ENCODE measurements at places on chromosomes 3 and 15.

- no peak for DNase-seq
Observed at GRCh38 chr3:33092496-33093254, 4.3 kb downstream of the GLB1 start.

DNA sequence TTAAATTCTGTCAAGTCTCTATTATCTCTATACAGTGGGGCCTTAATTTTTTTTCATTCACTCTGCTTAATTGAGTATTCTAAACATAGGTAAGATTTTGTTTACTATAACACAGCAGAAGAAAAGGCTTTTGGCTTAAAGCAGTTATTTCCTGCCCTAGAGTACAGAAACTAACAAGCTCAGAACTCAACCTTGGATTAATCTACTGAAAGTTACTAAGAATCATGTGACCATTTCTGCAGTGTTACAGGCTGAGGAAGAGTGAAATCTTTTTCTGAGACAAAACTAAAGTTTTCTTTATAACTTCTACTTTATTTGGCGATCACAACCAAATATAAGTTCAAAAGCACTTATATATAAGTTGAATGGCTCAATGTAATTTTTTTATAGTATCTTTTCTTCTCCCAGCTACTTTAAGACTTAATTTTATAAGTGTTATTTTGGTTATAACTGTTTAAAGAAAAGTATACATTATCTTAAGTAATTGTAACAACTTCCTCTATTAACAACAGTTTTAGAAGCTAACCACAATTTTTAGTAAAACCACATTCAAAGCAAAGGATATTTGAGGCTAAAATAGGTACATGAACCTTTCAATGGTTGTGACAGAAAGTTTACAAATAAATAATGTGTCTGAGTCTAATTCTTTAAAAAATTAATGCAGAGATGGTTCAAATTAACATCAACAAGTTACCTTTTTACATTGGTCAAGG is 240.6 kb upstream of the NAALADL2 start:
- no peak for DNase-seq

GRCh38 chr3:178393146-178393545 is 143.1 kb upstream of the KCNMB2 start:
- DNase-seq: no peak

DNA sequence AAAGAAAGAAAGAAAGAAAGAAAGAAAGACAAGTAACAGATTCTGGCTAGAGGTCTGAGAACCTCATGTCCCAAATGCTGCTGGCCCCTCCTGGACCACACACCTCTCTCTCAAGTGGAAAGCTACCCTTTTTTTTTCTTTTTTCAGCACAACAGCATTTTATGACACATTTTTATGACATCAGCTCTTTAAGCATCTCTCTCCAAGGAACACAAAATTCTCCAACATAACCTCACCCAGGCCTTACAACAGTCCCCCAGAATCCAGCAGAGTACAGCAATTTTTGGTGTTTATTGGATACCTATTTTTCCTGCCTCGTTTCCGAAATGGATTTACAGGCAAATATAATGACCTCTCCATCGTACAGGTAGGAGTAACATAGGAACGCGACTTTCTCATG is 11.2 kb upstream of the NTRK3 start:
- no peak for DNase-seq

- no peak for DNase-seq
Observed at GRCh38 chr3:72380193-72380592, 468.1 kb downstream of the SHQ1 start.

GRCh38 chr3:181076558-181076957 is 87.0 kb upstream of the DNAJC19 start:
- no peak for DNase-seq

GRCh38 chr15:43998607-43999006 is 171.8 kb downstream of the WDR76 start:
- DNase-seq: no peak

DNA sequence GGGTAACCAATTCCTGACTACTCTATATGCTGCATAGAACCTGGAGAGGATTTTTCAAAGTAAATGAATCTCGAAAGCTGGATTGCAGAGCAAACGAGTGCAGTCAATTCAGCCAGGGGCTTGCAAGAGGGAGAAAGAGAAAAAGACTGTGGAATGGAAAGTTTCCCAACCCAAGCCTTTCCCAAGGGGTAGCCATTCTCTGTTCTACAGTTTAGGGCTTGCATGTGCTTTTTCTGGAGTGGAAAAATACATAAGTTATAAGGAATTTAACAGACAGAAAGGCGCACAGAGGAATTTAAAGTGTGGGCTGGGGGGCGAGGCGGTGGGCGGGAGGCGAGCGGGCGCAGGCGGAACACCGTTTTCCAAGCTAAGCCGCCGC is 511 bp upstream of the RARB start:
- no peak for DNase-seq

GRCh38 chr3:61828184-61828874 is 267.0 kb downstream of the PTPRG start:
- DNase-seq: no peak

GRCh38 chr3:22582266-22582665 is 620.9 kb upstream of the UBE2E2 start:
- DNase-seq: no peak

Data from dorsolateral prefrontal cortex (tissue), 122 donors.